ENCODE measurements at places on chromosomes 7 and 10.

DNA sequence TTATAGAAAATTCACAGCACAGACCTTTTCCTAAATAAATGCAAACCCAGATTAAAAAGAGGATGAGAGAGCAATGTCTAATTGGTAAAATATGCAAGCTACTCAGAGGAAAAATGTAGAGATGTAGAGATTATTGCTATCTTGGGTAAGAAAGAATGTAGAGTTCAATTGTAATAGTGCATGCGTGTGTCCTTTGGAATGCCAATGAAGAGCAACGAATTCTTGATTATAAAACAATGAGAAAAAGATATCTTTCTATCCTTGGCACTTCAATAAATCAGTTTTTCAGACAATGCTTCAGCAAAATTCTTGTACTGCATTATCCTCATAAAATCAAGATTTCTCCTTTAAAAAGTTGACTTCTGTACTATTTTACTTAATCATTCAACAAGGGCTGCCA lies 50.9 kb downstream of the SEMA3D start:
- no peak for DNase-seq

- DNase-seq = no peak
These were observed 112.8 kb downstream of the JCAD start for GRCh38 chr10:29946614-29946952.

DNA sequence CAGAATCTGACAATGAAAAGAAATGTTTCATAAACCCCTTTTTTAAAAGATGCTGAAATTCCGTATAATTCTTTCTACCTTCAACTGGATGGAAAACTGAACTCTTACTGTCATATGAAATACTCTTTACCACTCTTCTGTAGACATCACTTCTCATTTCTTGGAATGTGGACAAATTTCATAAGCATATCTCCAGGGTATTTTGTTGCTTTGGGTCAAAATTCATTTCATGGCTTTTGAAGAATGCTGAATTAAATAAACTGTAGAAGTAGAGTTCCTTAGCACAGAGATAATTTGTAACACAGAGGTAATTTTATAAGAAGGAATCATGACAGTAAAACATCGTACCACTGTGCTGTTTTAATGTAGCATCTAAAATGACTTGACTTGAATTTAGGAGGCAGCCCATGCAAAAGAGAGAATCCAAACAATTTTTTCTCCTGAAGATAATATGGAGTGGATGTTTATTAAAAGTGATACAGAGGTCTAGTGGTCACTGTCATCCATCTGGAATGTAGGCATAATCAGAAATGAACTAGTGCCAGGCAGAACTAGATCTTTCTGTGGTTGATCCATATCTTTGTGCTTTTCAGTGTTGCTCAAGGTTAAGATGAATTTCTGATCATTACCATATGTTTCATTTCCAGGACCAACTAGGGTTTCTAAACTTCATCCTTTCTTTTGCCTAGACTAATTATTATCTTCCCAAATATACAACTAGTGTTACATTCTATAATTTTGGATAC lies 492.0 kb downstream of the KIF20B start:
- DNase-seq = no peak

DNA sequence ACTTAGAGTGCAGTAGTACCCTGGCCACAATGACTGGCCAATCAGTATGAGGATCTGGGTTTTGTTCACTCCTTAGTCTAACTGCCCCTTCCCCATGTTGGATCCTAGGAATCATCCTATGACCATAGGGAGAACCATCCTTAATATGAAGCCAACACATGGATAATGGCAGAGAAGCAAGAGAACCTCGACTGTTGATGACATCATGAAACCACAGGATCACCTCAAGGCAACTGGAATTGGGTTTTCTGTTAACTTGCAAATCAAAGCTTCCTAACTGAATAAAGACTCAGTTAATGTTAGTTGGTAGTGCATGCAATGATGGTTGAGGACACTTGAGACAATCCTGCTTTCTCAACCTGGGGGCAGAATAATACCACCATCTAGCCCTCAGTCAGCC lies 3.3 kb upstream of the PRXL2A start:
- DNase-seq = no peak

- no peak for DNase-seq
These were observed 161.3 kb downstream of the KLF6 start for GRCh38 chr10:3623746-3624145.

- no peak for DNase-seq
These were observed 68.3 kb downstream of the HYCC1 start for GRCh38 chr7:22945584-22945983.

DNA sequence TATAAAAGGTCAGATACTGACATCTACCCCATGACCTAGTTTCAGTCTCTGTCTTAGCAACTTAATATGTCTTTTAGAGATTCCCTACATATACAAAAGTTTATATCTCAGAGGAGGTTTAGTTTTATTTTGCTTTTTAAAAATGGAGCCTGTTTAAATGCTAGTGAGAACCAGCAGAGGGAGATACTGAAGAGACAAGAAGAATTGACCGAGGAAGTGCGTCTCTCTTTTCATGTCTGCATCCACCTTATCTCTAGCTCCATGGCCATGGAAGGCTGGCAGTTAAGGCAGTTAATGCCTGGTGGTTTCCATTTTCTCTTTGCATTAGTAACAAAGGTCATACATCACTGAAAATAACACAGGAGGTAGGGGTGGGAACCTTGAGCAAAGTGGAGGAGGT lies 10.7 kb downstream of the SUV39H2 start:
- DNase-seq = no peak

- no peak for DNase-seq
These were observed 11.9 kb upstream of the SLC12A9 start for GRCh38 chr7:100840470-100841100.

DNA sequence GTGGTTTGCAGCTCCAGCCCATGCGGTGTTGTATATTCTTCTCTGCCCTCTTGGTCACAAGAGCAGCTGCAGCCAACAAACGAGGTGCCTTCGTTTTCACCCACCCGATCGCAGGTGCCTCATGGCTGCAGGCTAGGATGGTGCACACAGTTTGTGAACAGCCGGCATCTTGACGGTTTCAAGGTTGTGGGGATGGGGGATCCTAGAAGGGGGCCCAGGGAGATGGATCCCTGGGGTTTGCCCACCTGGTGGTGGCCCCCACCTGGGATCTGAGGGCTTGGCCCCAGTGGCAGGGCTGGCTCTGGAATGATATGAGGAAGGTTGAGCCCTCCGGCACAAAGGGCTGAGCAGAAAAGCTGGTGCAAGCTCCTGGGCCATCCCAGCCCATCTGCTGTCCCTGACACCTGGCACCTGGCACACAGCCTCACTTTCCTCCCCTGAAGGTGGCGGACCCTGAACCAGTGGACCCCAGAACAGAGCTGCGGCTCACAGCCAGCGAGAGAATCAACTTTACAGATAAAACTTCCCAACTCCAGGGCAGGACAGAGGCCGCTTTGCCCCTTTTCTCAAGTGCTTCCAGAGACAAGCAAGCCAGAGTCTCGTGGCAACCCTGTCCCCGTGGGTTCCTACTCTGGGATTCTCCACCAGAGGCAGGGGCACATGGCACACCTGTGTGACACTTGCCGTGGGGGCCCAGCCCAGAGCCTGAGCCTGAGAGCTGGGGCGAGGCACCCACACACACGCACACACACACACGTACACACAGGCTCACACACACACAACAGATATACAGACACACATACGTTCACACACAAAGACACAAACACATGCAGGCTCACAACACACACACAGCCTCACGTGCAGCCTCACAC lies 177.3 kb upstream of the PPP2R2D start:
- peak; percentile 82 for DNase-seq

- no peak for DNase-seq
These were observed 22.3 kb downstream of the ADAMTS14 start for GRCh38 chr10:70694418-70695141.

- DNase-seq = no peak
These were observed 110.6 kb upstream of the ZNF716 start for GRCh38 chr7:57339198-57339944.

DNA sequence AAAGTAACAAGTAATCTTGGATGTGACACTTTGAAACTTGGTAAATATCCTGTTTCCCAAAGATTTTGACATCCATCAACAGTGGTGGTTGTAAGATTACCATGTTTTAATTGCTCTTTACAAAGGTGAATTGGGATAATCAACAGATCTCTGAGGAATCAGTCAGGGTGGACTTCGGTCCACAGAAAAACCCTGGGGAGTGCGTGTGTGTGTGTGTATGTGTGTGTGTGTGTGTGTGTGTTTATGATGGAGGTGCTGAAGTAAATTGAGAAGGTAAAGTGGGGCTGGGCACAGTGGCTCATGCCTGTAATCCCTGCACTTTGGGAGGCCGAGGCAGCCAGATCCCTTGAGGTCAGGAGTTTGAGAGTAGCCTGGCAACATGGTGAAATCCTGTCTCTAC lies 12.0 kb upstream of the AUTS2 start:
- DNase-seq = no peak

DNA sequence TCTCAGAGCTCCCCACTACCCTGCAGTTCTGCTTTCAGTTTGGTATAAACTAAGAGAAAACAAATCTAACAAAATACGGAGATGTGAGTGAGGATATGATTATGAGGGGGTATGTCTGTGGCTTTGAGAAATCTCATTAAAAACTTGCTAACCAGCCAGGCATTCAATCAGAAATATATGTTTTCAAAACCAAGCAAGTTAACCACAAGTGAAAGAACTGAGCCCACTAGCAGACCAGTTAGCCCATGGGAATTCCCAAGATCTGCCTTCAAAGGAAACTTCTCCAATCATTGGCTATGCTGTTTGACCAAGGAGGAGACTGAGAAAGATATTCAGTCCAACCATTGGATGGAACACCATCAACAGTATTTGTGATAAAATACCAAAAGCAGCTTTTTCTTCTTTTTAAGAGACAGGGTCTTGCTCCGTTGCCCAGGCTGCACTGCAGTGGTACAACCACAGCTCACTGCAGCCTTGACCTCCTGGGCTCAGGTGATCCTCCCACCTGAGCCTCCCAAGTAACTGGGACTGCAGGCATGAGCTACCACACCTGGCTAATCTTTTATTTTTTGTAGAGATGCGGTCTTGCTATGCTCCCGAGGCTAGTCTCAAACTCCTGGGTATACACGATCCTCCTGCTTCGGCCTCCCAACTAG lies 41.2 kb downstream of the FGFR2 start:
- DNase-seq = no peak

DNA sequence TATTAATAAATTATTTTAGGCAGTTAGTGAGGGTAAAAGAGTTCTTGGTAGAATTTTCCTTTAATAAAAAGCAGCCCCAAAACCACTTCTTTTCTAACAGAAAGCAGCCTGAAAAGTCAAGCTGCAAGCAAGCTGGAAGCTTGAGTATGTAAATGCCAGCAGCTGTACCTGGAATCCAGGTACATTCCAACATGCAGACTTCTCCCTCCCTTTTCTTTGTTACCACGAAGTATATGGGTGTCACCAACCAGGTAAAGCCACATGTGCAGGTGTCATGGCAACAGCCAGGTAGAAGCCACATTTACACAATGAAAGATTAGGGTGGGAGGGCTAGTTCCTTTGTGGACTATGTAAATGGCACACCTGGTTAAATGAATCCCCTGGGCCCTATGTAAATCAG lies 114.6 kb downstream of the EPC1 start:
- DNase-seq = no peak

DNA sequence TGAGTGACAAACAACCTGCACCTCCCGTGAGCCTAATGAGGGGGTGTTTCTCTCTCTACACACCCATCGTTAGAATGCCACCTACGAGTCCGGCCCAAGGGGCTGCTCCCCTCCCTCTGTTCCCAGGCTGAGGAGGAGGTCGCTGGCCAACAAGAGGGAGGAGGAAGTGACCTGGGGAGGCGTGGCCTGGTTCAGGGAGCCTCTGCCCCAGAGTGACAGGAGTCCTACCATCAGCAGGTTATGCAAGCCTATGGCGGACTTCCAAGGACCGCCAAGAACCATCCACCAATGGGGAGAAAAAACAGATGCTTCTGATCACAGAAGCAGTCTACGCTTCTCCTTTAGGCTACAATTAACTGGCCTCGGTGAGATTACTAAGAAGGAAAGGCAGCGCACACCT lies 12.3 kb upstream of the EGFR start:
- DNase-seq = no peak

DNA sequence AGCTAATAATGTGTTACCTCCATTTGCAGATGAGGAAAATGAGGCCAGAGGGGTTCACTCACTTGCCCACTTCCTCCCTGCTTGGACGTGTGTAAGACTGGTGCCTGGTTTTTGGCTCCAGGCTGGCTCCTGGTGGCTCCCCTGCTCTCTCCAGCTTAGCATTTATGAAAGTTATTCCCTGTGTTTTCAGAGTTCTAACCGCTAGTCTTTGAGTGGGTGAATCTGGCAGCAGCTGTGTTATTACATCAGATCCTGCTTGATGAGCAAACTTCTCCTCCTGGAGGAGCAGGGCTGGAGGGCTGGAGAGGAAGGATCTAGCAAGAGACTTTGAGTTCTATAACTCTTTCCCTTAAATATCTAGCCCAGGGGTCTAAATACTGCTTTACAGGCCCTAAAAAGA lies 80.9 kb upstream of the AGBL3 start:
- DNase-seq = no peak

DNA sequence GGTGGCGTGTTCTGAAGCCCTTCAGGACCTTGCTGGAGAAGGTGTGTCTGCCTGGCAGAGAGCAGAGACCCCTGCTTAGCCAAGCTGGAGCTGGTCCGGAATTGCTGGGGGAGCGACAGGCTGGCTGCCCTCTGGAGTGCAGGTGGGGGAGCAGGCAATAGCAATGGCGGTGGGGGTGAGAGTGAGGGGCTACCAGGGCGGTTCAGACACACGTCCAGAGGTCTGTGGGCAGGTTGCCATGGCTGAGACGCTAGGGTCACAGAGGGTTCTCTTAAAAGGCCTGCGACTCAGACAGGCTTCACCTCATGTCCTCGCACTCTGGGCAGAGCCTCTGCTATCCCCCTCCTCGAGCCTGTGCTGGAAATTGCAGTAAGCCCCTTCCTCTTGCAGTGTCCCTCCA lies 329.0 kb upstream of the C7orf33 start:
- DNase-seq = no peak

- DNase-seq = no peak
These were observed 277.6 kb upstream of the SORCS1 start for GRCh38 chr10:107442035-107442505.

DNA sequence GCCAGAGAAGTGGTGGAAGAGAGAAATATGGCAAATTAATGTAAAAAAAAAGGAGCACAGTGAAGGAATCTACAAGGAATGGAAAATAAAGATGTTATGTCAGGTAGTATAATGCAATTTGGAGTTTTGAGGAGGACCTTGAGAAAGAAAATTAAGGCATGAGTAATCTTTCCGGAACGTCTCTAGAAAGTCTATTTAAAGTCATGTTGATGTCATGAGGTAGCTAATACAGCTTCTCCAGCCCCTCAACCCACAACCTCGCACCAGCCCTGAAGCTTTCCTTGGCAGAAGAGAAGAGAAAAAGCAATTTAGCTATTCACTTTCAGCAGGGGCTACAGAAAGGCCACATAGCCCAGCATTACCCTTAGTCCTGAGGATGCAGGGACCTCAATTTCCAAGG lies 22.5 kb downstream of the TRDMT1 start:
- DNase-seq = no peak

DNA sequence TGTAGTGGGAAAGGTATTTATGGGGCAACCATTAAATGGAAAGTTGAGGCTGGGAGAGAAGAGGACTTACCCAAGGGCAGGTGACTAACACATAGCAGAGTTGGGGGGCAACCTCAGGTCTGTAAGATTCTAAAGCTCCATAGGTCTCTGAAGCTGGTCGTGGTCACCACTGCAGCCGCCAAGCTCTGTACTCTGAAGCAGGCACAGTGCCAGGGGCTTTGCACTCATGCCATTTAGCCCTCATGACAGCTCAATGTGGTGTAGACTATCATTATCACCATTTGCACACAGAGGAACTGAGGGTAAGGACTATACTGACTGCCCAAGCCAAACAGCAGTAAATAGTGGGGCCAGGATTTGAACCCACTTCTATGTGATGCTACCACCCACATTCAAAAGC lies 32.5 kb upstream of the TMEM273 start:
- no peak for DNase-seq
